A673 (cell line): ENCODE measurements at places on chromosomes 11 and 22.
A peak's percentile ranks its signal among the peaks of the same experiment; 100 is the strongest.

- DNase-seq = peak; percentile 92
Observed at GRCh38 chr11:89436071-89436470, 55.1 kb downstream of the NOX4 start.

GRCh38 chr22:42163515-42163914 lies 32.9 kb upstream of the CYP2D6 start:
- no peak for DNase-seq

DNA sequence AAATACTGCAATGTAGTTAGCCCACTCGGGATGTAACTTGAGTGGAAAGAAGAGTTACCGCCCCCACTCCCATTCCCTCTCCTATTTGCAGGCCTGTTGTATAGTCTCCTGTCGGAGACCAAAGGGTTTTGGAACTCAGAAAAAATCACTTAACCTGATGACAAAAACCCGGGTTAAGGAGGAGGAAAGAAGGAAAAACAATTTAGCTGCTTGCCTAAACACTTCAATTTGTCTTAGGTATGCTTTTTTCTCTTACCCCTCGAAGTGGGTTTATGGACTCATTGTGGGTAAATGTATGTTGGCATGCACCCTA lies 2.2 kb downstream of the YAP1 start:
- peak; percentile 46 for DNase-seq

- peak; percentile 34 for DNase-seq
Observed at GRCh38 chr11:110762590-110762989, 50.4 kb upstream of the ARHGAP20 start.

GRCh38 chr11:124872280-124872679 lies 7.0 kb downstream of the ROBO3 start:
- no peak for DNase-seq

DNA sequence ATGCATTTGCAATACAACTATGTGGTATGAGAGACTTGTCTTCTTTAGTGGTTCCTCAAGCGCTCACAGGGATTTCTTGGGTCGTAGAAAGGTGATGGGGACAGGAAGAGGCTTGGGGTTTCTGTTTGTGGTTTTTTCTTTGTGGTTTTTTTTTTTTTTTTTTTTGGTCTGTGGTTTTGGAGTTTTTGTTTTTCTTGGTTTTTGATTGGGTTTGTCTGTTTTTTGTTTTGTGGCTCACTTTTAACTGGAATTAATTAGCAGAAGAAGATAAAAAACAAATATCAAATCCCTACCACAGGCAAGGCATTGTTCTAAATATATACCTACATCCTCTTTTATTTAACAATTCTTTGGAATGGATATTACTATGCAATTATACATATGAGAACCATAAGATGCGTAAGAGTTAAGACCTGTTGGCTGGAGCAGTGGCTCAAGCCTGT lies 5.5 kb downstream of the TTC28 start:
- no peak for DNase-seq

GRCh38 chr11:44016546-44017442 lies 31.0 kb upstream of the ACCSL start:
- DNase-seq = no peak

GRCh38 chr22:37741312-37741795 lies 44.5 kb downstream of the TRIOBP start:
- DNase-seq = peak; percentile 86

DNA sequence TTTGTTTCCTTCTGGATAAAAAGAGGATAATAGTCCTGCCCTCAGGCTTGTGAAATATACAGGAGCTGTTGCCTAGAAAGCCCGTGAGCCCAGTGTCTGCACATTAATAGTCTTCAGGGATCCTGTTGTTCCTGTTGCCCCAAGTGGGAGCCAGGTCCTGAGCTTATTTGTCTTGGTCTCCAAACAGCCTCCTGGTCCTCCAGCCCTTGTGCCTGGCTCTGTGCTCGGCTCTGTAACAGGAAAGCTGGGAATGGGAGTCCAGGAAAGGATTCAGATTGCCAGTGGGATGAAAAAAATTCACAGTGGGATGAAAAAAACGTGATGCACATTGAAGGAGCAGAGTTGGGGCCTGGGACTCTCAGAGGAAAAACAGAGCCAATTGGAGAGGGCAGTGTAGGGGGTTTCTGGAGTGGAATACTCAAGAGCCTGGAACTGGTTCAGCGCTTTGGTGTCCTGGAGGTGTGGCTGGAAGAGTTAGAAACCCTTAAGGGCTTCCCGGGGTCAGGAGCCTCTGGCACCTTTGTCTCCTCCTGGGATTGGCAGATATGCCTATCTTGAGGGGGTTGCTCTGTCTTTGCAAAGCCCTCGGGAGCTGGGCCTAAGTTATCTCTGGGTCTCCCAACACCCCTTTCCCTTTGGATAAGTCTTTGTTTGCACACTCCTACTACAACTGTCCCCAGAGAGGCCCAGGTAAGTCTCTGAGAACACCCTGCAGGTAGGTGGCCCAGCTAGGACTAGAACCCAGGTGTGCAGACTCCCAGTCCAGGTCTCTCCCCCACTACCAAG lies 2.3 kb upstream of the INPPL1 start:
- no peak for DNase-seq
